ENCODE measurements at places on chromosomes 3 and 15.

DNA sequence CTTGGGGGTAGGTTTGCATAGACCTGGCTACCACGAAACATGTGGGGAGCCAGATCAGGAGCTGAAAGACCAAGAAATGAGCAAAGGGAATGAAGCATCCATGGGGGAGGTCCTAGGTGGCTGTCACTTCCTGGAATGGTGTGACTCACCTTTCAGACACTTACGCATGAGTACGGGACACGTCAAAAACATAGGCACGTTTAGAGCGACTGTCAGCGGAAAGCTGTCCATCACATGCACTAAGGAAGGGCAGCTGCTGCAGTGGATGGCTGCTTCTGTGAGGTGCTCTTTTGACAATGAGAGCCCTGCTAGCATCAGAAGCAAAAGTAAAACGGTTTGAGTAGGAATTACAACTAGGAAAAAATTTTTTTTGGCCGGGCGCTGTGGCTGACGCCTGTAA is 244.6 kb upstream of the CCDC54 start:
- no peak for DNase-seq

DNA sequence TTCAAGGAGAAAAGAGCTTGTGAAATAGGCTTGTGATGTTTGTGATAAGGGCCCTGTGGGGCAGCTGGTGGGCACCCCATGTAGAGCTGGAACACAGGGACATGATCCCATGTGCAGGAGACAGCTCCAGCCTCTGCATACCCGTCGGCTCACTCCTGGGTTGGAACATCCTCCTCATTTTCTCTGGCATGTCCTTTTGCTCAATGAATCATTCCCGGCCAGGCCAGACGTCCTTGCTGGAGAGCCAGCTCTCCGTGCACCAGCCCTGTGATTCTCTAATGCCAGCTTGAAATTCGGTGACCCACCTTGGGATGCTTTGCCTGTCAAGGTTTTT is 77.3 kb downstream of the SMAD3 start:
- no peak for DNase-seq

GRCh38 chr15:39499042-39499441 is 81.8 kb upstream of the THBS1 start:
- no peak for DNase-seq

DNA sequence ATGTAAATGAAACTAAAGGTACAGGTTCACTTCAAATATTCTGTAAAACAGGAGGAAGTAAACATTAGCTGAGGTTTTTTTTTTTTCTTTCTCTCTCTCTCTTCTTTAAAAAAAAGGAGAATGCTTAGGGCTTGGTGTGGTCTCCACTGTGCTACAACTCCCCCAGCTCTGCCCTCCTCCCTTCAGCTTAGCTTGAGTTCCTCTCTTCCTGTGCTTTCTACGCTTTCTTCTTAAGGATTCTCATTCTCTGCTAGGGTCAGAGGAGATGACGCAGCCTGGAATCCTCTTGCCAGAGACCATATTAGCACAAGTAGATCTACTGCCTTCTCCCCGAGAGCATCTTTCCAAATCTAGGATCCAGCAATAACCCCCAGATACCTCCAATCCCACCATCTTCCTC is 69.1 kb upstream of the SNRK start:
- no peak for DNase-seq

- DNase-seq, result no peak
Observed at GRCh38 chr3:187507266-187507665, 139.1 kb downstream of the RTP4 start.

- DNase-seq, result no peak
Observed at GRCh38 chr3:12308517-12308916, 19.6 kb downstream of the PPARG start.

DNA sequence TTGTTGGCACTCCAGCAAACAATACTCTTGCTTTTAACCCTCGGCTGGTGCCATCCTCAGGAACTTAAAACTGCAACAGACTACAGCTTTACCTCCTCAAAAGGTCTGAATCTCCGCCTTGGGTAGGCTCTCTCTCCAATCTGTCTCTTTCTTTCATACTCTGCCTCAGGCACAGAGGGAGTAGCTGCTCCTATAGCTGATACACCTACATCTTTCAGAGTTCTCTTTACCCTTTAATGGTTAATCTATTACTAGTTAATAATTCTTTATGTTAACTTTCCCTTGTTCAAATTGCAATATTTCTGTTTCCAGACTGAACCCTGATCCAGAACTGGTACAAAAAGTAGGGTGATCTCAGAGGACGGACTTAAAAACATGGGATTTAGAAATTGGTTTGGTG is 66.2 kb downstream of the MAP4 start:
- DNase-seq, result no peak

GRCh38 chr3:170740726-170741591 is 129.0 kb downstream of the RPL22L1 start:
- DNase-seq, result peak; percentile 89

DNA sequence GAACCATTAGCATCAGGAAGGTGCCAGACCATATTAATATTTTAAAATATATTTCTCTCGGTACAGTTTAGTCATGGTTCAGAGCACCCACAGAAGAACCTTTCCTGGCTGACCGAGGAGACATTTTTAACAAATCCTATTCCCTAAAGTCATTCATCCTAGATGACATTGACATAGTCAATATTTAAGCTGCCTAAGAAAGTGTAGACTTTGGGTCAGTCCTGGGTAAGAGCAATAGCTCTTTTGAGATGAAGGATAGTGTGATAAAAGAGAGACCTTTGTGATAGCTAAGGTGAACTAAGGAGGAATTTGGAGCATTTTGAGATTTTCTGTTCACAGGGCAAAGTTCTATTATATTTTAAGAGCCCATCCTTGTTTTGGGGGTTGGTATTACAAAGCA is 47.5 kb downstream of the ZNF609 start:
- DNase-seq, result no peak

DNA sequence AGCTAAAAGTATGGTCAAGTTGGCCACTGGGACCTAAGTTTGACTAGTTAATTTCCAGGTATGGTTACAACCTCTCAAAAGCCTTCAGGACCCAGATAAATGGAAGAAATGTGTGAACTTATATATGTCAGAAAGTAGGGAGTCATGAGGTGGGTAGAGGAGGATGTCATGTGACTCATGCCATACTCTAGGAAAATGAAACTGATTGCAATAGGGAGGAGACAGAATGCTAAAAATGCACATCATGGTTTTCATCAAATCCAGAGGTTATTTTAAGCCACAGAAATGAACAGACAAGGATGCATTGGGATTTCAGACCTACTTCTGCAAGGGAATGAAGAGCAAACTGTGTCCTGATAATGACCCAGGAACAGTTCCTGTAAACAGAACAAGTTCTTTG is 310.0 kb downstream of the EDEM1 start:
- no peak for DNase-seq
